ENCODE measurements at places on chromosomes 16 and 17.

- no peak for DNase-seq
Measured at GRCh38 chr17:70206361-70207010, 37.2 kb downstream of the KCNJ2 start.

GRCh38 chr17:49390548-49391324 lies 23.9 kb downstream of the PHB1 start:
- DNase-seq = no peak

DNA sequence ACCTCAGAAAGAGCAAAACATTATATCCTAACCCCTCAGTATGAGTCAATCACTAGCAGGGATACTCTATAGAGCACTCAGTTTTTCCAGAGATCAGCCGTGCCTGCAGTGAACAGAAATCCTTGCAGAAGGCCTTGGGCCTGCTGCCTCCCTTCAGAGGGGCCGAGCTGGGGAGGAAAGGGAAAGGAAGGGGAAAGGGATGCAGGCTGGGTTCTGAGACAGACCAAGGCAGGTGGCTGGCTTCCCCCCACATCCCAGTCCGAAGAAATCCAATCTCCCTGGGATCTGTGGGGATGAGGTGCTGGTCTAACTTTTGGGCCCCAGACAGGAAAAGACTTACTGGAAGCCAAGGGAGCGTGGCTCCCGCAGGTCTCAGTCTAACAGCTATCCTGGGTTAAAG lies 25.3 kb downstream of the SRL start:
- DNase-seq = peak; percentile 65

GRCh38 chr17:68878226-68878885 lies 76.8 kb downstream of the ABCA8 start:
- DNase-seq = peak; percentile 29

DNA sequence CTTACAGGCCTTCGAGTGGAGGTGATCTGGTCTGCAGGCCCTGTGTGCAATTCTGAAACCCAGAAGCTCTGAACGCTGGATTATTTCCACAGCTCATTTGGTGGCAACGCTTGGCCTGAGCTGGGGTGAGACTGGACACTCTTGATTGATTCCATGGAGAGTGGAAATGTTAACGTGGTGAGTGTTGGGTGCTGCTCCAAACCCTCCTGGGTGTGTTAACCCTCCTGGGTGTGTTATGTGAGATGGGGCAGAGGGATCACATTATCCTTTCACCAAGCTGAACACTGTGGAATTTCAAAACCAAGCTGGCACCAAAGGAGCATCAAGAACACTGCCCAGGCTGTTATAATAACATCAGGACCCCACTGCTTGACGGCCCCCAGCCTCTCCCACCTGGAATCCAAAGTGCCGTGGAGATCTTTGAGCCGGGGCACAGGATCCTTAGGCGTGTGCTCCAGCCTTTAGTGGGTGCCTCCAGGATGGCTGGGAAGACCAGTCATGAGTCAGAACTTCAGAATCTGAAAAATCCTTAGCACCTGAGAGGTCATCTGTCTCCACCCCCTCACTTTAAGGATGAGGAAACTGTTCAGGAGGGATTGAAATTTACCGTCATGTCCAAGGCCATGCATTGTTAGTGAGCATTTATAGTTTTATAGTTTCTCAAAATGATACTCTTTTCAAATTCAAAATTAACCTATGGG lies 75.0 kb downstream of the RPTOR start:
- no peak for DNase-seq

DNA sequence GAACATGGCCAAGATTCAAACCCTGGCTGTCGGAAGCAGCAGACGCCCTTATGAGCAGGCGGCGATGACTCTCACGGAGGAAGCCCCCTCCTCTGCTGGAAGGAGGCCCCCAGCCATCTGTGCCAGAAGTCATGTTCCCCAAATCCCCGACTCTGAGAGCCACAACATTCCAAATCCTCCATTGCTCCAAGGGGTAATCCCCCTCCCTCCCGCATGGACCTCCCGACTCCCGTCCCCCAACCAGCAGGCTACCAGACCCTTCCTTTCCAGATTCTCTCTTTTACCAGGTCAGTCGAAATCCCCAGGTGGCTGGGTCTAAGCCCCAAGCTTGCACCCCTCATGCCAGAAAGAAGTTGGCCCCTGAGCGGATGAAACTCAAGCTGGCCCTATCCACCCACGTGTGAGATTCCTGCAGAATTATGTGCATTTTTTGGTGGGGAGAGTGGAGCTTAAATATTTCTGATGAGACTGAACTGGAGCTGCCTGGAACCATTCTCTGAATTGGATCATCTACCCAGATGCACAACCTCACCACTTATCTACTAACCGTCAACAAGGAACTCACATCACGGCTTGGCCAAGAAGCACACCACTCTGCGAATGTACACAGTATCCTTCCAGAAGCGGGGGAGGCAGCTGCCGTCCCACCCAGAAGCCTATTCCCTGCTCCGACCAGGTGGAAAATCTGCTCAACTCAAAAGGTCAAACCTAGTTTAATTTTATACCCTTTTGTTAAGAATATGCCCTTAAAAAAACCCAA lies 283.5 kb downstream of the C16orf95 start:
- DNase-seq = no peak
